NCI-H2107 (cell line): ENCODE measurements at places on chromosomes 6 and 20.

DNA sequence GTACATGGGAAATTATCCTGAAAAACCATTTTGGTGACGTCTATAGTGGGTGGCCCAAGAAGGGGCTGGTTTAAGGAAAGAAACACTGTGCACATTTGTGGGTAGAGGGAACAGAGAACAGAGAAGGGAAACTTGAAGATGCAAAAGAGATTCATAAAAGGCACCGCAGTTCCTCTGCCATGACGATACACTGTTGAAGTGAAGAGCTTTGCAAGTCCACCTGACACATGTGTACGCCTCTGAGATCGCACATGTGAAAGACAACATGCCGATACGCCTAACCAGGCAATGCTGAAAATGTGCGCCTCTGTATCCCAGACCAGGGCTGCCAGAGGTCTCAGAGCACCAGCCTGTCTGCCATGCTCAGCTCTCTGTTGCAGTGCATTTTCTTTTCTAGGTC is 180.9 kb downstream of the KIF16B start:
- no peak for DNase-seq

- DNase-seq, result no peak
Measured at GRCh38 chr20:49809803-49810359, 2.7 kb upstream of the SLC9A8 start.

DNA sequence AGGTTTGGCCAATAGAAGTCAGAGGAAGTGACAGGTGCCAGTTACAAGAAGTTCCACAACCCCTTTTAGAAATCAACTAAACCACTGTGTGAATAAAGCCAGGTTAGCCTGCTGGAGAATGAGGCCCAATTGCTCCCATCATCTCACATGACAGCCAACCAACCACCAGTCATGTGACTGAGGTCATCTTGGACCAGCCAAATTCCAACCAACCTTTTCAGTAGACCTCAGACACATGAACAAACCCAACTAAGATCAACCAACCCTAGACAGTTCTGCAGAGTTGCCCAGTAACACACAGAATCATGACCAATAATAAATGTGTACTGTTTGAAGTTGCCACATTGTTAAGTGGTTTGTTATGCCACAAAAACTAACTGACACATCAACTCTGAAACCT is 44.6 kb upstream of the GGTLC1 start:
- DNase-seq, result no peak

GRCh38 chr20:2701671-2702081 is 9.1 kb downstream of the EBF4 start:
- DNase-seq, result no peak

GRCh38 chr20:63336232-63336752 is 24.9 kb downstream of the CHRNA4 start:
- DNase-seq, result no peak

- DNase-seq, result no peak
Measured at GRCh38 chr20:35297155-35297554, 4.9 kb upstream of the FAM83C start.

DNA sequence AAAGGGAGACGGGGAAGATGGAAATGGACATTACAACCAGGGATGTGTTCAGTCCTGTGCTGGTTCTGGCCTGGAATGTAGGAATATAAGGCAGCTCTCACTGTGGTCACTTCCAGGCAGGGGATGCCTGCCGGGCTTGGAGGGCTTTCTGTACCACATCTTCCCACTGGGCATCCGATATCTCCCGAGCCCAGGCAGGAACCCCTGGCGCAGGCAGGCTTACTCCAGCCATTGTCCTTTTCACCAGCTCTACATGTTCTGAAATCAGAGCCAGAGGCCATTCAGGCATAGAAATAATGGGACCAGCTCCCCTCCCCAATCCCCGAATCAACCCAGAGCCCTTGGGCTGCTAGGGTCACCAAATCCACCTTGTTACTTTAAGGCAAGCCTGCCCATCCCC is 1.4 kb downstream of the MEA1 start:
- no peak for DNase-seq

DNA sequence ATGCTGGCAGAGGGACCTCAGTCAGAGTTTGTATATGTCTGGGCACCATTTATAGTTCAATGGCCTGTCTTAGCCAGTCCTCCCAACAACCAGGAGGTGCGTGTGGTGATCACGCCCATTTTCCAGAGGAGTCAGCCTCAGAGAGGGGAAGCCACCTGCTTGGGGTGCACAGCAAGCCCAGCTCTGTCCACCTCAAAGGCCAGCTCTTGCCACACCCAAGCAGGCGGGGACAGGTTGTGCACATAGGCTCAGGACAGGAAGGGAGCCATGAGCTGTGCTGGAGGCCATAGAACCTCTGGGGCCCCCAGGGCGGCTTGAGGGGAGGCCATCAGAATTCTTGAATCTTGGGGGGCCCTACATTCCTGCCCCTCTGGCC is 61.2 kb downstream of the DLGAP4 start:
- no peak for DNase-seq

GRCh38 chr6:35064757-35065440 is 76.2 kb downstream of the TCP11 start:
- no peak for DNase-seq

DNA sequence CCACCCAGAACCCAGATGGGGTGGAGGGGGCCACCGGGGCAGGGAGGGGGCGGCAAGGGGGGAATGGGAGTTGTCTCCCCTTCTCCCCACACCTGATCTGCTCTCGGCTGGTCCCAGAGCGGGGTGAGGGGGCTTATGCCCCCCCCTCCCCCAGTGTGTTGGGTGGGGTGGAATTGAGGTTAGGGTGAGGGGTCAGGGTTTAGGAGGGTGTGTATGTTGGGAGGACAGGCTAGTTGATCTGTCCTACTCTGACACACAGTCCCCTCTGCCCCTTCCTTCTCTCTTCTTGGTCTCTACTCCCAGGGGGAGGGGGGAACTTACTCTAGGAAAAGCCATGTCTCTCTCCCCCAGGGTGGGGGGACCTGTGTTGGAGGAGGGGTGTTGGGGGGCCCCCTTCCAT is 1.9 kb upstream of the ZBTB9 start:
- no peak for DNase-seq

- DNase-seq, result no peak
Measured at GRCh38 chr20:9298906-9299305, 215.5 kb upstream of the LAMP5 start.

DNA sequence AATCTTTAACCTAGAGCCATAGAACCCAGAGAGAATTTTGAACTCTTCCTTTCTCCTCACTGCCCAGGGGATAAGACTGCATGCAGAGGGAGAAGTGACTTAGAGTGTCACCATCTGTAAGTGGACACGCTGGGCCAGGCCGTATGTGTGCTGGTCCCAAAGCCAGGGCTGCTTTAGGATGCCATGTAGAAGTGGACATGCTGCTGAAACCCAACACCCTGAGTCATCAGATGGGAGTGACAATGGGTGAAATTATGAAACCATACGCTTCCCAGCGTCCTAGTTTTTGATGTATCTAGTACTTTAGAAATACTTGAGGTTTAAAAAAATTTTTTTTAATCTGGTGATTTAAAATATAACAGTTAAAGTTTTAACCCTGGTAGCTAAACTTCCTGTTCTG is 191.1 kb downstream of the FNDC1 start:
- DNase-seq, result no peak

GRCh38 chr6:160198606-160199211 is 59.9 kb downstream of the SLC22A2 start:
- DNase-seq, result no peak

DNA sequence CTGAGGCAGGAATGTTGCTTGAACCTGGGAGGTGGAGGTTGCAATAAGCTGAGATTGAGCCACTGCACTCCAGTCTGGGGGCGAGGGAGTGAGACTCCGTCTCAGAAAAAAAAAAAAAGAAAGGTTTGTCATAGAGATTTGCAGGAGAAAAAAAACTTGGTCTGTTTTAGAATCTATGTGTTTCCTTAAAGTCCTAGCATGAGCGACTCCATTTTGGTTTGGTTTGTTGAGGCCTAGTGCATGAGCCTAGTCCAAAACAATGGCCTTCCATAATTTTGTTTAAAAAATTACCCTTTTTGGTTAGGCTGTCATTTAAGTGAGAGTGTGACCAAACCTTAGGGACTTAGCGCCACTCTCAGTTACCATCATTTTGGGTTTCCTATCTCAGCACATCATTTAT is 8.2 kb upstream of the GNMT start:
- DNase-seq, result no peak

DNA sequence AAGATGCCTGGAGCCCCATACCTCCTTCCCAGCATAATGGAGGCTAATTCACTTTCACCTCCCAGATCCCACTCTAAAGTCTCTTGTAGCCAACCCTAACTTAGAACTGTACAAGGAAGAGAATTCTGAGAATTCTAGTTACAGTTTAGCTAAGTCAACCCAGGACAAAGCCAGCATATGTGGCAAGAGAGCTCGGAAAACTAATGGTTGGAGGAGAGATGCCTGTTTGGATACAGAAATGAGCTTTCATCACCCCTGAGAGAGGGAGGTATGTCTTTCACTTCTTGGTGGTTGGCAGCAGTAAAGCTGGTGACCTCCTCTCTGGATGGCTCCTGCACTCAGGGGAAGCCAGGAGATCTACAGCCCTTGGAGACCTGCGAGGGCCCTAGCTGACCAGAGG is 252.6 kb upstream of the SUPT3H start:
- no peak for DNase-seq

DNA sequence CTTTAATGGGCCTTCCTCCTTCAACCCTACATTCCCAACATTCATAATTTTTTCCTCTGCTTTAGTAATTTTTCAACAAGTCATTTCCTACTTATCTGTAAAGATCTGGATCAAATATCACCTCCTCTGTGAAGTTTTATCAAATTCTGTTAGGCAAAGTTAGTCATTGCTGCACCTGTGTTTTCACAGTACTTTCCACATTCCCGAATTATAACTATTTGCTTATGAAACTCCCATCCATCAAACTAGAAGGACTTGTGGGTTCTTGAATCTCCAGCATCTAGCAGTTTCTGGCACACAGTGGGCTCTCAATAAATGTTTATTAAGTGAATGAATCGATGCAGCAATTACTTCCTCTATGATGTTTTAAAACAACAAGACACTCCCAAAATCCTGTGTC is 257.6 kb downstream of the HDGFL1 start:
- DNase-seq, result no peak

DNA sequence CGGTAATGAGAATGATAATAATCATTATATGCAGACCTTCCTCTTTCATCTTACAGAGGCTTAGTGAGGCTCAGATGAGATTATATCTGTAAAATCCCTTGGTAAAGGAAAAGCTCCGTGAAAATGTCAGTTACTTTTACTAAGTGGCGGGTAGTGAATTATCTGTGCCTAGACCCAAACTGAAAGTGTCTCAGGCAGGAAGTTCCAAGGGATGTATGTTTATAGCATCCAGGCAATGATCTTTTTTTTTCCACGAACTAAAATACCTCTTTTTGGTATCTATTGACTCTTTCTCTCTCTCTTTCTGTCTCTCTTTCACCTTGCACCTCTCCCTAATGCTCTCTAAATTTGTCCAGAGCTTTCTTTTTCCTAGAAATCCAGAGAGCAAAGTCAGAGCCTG is 5.0 kb downstream of the TCF21 start:
- DNase-seq, result no peak

DNA sequence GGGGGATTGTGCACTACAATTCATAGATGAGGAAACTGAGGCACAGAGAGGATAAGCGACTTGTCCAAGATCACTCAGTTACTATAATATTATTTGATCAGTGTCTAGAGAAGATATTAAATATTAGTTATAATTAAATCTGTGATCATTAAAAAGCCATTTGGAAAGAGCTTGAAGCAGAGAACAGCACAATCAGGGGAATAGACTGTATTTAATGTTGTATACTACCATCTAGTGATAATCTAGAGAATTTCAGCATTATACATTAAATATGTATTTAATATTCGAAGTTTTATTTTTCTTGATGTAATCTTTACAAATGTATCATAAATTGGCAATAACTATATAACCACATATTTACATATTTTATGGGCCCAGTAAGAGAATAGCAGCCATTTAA is 20.1 kb upstream of the MTCL3 start:
- DNase-seq, result no peak

GRCh38 chr6:100892693-100893092 is 11.6 kb upstream of the ASCC3 start:
- no peak for DNase-seq

- DNase-seq, result no peak
Measured at GRCh38 chr6:31879901-31880300, 1.1 kb upstream of the SLC44A4 start.

DNA sequence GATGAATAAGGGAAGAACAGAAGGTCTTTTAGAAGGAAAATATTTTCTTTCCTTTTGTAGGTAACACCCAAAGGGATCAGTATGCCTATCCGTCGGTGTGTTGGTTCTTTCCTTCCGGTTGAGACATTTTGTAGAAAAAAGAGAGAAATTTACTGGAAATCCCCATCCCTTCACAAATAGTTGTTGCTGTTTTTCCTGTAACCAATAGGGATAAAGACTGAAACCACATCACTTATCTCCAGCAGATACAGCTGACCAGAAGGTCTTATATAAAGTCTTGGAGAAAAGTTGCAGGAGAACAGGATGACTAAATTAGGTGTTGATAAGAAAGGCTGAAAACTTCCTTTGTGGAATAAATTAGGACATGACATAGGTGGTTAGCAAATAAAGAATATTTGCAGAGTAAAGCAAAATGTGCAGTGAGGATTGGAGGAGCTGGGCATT is 14.8 kb upstream of the HLA-DRB1 start:
- DNase-seq, result no peak

DNA sequence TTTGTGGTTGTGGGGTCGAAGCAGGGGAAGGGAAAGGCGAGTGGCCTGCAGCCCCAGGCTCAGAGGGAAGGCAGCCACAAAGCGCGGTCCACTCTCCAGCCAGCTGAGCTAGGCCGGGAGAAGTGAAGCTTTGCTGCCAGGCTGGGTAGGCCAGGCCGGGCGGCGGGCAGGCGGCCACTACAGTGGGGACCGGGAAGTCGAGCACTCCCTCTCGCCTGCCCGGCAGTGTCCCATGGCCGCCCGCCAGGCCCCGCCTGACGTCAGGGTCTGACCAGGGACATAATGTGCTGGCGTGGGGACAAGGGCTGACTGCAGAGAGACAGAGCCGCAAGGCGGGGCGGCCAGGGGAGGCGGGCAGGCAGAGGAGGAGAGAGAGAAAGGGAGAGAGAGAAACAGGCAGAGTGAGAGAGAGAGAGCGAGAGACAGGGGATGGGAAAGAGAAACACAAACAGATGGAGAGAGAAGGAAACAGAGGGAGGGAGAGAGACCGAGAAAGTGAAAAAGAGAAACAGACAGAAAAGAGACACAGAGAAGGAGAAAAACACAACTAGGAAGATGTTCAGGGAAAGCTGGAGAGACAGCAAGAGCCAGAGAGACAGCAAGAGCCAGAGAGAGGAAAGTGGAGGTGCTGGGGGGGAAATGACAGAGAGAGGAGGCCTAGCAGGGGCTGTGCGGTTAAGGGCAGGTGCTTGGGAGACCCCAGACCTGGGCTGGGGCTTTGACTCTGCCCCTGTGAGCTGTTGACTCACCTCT is 94.5 kb upstream of the PTPN1 start:
- DNase-seq, result no peak

GRCh38 chr20:15834857-15835256 is 738.4 kb downstream of the KIF16B start:
- no peak for DNase-seq
